GF-D8 (cell line): ENCODE measurements at places on chromosomes 3 and 15.

DNA sequence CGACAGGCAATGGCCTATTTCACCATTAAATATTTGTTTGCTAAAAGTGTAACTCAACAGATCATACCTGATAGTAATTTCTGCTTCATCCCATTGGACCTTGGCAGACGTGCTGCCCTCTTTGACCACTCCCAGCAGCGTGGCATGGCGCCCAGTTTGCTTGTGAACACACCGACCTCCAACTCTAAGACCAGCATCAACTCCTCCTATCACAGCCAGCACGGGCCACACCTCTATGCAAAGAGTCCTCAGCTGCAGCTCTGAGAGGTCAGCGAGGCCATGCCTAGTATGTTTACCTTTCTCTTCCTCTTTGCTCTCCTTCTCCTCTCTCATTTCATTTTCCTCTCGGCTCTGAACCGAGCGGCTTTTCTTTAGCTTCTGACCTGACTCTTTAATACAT, 80.6 kb downstream of the FBXL22 start:
- no peak for DNase-seq

- DNase-seq: no peak
Observed at GRCh38 chr15:71548401-71548807, 261.9 kb upstream of the NR2E3 start.

DNA sequence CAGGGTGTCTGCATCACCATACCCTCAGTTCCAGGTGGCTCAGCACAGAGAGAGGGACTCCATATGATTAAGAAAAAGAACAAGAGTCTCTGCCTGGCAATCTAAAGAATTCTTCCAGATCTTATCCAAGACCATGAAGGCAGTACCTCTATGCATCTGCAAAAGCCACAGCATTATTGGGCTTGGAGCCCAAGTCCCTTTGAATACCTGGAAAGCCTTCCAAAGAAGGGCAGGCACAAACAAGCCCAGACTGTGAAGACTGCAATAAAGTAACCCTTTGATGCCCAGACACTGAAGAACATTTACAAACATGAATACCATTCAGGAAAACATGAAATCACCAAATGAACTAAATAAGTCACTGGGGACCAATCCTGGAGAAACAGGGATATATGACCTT, 60.9 kb upstream of the DIPK2A start:
- DNase-seq: no peak

- DNase-seq: no peak
Observed at GRCh38 chr3:191369616-191370010, 39.3 kb upstream of the UTS2B start.

DNA sequence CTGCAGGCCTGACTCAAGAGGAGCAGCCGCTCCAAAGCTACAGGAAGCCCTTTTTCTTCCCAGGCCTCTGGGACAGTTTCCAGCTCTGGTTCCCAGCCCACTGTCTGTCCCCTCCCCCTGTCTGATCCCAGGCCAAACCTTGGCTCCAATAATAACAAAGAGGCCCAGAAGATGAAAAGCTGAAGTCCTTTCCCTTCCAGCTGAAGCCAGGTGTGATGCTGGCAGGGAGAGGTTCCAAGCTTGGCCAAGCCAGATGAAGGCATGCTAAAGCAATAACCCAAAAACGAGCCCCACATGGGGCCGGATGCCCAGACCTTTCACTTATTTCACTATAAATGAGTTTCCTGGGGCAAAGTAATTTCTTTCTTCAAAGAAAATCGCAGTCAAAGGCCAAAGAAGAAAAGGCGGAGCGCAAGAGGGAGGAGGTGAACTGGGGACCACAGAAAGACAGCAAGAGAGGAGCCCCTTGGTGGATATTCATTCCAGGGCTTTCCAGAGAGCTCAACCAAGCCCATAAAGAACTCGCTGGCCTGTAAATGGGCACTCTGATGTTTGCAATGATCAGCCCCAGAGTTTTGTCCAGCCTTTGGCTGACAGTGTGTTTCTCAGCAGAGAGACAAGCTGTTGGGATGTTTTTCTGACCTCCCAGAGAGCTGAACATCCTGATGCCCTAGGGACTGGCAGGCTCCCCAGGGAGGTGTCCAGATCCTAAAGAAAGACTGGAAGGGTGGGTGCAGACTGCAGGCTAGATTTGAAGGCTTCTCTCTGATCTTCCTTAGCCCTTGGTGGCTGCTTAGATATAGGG, 157.6 kb downstream of the UACA start:
- no peak for DNase-seq

DNA sequence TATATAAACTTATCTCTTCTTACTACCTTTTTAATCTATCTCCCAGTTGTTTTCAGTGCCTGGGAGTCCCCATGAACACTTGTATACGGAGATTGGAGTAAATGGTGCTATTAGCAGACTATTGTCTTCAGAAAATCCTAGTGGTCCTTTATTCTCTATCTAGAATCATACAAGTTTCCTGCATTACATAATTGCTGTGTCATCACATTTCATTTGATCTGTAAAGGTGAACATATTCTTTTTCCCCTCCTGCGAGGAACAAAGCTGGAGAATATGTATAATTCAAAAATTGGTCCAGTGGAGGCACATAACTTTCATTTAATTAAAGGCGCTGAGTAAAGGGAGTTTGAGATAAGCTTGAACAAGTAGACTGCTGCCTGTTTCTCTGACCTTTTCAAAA, 324.8 kb downstream of the FEZF2 start:
- no peak for DNase-seq

DNA sequence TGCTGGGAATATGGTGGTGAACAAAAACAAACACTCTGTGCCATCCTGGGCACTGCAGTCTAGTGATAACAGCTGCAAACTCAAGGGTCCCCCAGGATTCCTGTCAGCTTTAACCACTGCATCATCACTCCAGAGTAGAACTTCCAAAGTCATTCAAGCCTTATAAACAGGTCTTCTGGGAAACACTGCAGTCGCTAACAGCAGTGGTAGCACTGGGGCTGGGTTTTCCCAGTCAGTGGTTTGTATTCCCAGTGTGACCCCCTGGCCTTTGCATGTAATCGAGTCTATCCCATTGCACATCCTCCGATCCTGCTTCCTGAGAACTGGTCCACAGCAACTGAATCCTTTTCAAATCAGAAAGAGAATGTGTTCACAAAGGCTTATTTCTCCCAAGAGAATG, 623.5 kb downstream of the EDEM1 start:
- no peak for DNase-seq

GRCh38 chr3:173993299-173993698, 595.8 kb downstream of the NLGN1 start:
- DNase-seq: no peak

DNA sequence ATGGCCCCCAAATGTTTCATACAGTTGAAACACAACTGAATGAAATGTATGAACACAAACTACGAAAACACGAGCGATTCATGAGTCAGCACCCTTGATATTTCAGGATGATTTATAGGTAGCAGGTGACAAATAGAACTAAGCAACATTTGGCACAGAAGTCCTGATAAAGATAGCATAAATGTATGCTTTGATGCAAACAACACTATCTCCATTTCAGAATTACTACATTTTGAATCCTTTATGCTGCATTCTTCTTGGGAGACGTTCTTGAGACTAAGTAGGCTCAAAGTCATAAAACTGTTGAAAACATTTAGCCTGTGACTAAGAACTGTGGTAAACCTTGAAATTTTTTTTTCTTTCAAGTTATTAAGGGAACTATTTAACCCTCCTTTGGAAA, 200.3 kb upstream of the ICE2 start:
- no peak for DNase-seq

DNA sequence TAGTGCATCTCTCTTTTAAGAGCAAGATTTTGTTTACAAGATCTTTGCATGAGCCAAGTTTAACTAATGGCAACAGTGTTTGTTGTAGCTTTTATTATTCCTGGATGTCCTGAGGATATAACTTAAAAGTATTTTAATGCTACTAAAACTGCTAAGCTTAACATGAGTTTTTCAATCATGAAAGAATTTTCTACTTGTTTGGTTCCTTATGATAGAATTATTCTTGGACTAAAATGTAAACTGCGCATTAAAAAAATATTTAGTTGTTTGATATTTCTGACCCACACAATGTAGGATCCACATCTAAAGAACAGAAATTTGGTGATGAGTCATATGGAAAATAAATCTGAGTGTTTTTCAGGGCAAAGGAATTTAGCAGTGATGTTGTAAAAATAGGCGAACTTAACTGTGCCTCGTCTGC, 70.8 kb downstream of the RAP2B start:
- DNase-seq: no peak

- DNase-seq: no peak
Observed at GRCh38 chr3:49417516-49418120, 4.7 kb downstream of the AMT start.

GRCh38 chr15:44542596-44542995, 5.6 kb downstream of the EIF3J start:
- DNase-seq: no peak
